ENCODE measurements at places on chromosomes 1 and 21.

GRCh38 chr1:193183019-193183627, 3.3 kb downstream of the B3GALT2 start:
- no peak for DNase-seq

DNA sequence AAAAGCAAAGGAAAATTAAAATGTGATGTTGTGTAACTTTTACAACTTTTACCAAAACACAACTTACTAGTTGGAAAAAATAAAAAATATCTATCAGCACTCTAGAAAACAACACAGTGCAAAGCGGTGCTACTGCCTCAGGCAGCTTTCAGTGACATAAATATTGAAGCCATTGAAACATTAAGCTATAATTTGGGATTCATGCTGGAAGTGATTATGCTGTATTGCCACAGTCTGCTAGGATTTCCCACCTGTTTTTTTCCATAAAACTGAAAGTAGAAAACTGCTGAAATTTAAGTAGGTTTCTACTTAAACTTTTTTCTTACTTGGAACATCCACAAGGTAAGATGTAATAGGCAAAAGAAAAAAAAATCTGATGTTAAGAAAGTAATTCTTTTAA, 674.4 kb downstream of the KCNT2 start:
- DNase-seq, result no peak

DNA sequence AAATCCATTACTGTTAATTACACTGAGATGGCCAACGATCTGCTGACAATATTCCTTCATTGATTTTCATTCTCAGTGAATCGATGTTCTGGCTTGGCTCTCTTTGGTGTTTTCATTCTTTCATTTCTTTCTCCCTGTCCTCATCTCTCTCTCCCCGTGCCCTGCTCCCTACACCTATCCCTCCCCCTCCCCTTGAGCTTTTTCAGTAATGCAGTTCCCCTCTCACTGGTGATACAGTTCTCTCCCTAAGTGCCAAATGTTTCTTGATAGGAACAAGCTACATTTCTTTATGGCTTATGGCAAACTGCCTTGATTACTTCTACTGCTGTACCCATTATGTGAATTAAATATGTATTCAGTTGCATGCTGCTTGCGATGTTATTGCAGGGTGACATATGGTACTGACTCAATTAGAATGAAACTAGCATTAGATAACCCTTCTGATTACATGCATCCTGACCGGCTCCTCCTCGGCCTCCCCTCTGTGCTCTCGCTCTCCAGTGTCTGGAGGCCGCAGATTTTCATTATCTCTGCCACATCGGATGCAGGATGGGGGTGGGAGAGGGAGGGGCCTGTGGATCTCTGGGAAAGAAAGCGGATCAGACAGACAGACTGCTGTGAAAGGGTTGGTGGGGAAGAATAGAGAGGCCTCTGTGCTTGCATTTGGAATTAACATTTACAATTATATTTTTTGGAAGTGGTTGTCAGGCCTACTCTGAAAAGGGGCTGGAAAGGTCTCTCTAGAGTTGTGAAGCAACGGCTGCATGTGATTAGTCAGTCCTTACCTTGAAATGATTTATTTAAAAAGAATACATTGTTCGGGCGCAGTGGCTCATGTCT, 130.9 kb downstream of the PBX1 start:
- no peak for DNase-seq

- DNase-seq, result no peak
These were observed 9.8 kb downstream of the PHC2 start for GRCh38 chr1:33420870-33421775.

GRCh38 chr1:77557053-77557452, 125.4 kb downstream of the ZZZ3 start:
- DNase-seq, result no peak

GRCh38 chr1:243493156-243494129, 237.6 kb downstream of the SDCCAG8 start:
- no peak for DNase-seq

GRCh38 chr1:52056937-52057231, 789 bp downstream of the BTF3L4 start:
- no peak for DNase-seq

DNA sequence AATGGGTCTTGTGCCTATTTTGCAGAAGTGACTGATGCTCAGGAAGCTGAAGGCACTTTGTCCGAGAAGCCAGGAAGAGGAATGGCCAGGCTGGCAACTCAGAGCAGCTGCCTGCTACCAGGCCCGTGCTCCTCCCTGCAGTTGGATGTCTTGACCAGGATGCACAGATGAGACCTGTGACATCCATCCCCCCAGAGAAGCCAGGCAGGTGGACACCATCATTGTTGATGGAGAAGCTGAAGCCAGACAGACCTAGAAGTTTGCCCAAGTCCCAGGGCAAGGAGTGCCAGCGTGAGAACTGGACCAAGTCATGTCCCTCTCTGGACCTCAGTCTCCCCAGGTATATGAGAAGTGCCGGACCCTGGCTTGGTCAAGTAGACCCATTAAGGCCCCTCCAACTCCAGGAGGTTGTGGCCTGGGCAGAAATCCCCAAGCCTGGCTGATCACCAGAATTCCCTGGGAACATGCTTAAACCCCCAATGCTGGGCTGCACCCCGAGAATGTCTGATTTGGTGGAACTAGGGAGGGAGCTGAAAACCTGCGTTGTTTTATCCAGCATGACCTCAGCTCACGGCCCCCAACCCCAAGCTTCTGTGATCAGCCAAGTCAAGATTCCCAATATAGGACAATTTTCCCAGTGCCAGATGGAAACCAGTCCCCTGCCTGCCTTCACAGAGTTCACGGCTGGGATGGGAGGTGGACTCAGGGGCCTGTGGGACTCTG, 82.4 kb downstream of the CAMK2N1 start:
- DNase-seq, result no peak

GRCh38 chr1:75233302-75233929, 99.2 kb downstream of the LHX8 start:
- no peak for DNase-seq

DNA sequence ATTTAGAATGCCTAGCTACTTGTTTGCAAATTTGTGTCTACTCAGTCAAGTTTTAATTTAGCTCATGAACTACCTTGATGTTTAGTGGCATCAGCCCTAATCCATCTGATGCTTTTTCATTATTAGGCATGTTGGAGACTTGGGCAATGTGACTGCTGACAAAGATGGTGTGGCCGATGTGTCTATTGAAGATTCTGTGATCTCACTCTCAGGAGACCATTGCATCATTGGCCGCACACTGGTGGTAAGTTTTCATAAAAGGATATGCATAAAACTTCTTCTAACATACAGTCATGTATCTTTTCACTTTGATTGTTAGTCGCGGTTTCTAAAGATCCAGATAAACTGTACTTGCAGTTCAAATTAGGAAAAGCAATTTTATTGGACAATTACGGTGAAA, 7.6 kb downstream of the SOD1 start:
- no peak for DNase-seq

GRCh38 chr1:208410409-208410808, 166.2 kb upstream of the PLXNA2 start:
- DNase-seq, result no peak

GRCh38 chr1:186337554-186337953, 37.5 kb downstream of the TPR start:
- DNase-seq, result no peak

Measured in NCI-H1436 treated with DMSO at 0.1 percent for 48 hours (cell line).